Activated CD4-positive, alpha-beta memory T cell treated with anti-CD3 and anti-CD28 coated beads, Interleukin-2, amount 10 ng/mL, durations not matched to agents 7 days and 5 days (primary cell): ENCODE measurements at places on chromosomes 6 and 20.

DNA sequence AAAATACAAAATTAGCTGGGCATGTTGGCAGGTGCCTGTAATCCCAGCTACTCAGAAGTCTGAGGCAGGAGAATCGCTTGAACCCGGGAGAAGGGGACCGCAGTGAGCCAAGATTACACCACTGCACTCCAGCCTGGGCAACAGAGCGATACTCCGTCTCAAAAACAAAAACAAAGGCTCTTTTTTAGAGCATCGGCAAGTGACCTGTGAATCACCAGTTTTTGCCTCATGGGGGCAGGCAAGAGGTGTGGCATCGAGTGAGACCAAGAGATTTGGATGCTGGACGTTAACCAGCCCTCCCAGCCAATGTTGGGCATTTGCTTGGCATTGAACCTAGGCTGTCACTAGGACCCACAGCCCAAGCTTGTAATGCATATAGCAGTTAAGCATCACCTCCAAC is 14.6 kb upstream of the CDK5RAP1 start:
- H3K36me3 ChIP-seq, result no peaks in the 10 kb centered on the region
- H3K27ac ChIP-seq, result no peak overlapping the region
- no peak for DNase-seq
- H3K4me1 ChIP-seq, result no peaks in the 10 kb centered on the region
- H3K27me3 ChIP-seq, result no peaks in the 10 kb centered on the region

DNA sequence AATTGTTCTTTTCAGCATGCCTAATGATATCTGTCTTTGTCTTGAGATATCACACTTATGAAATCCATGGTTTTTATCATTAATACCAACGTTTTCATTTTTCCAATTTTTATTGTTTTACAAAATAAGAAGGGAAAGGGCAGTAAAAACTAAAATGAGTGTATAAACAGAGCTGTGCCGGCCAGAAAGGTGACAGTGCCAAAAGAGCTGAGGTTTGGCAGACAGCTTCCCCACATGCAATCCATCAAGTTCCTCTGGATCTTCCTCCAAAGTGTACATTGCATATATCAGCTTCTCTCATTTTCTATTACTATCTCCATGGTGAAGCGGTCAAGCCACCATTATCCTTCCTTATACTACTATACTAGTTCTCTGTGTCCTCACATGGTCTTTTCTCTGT is 10.1 kb upstream of the TMEM244 start:
- no peaks in the 10 kb centered on the region for H3K36me3 ChIP-seq
- DNase-seq, result no peak
- H3K4me1 ChIP-seq, result peaks cover 14% of the 10 kb centered on the region
- peaks cover 3% of the 10 kb centered on the region for H3K27me3 ChIP-seq
- no peak overlapping the region for H3K27ac ChIP-seq

GRCh38 chr20:58623579-58624473 is 27.3 kb upstream of the STX16 start:
- peaks cover 1% of the 10 kb centered on the region for H3K27me3 ChIP-seq
- no peak for DNase-seq
- H3K36me3 ChIP-seq, result no peaks in the 10 kb centered on the region

GRCh38 chr20:55667955-55668354 is 337.4 kb downstream of the CBLN4 start:
- DNase-seq, result no peak
- H3K4me3 ChIP-seq, result no peak overlapping the region
- H3K36me3 ChIP-seq, result no peaks in the 10 kb centered on the region
- H3K4me1 ChIP-seq, result no peaks in the 10 kb centered on the region

GRCh38 chr6:35052694-35053565 is 88.2 kb downstream of the TCP11 start:
- H3K27me3 ChIP-seq, result no peaks in the 10 kb centered on the region
- H3K4me3 ChIP-seq, result no peak overlapping the region
- DNase-seq, result no peak
- no peaks in the 10 kb centered on the region for H3K4me1 ChIP-seq
- H3K36me3 ChIP-seq, result no peaks in the 10 kb centered on the region
- H3K27ac ChIP-seq, result no peak overlapping the region

DNA sequence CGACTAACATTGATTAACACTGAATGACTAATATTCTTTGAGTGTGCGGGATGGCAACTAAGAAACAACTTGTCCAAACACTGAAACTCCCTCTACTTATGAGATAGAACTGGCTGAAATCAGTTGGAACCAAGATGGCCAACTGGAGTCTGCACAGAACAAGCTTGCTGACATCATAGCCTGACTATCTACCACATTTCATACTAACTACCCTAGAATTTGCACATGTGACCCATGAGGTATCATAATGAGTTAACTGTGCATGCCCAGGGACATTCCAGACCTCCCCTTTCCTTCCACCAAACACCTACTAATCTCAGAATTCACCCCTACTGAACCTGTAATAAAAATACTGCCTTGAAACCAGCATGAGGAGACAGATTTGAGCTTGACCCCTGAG is 43.2 kb downstream of the PHIP start:
- peaks cover 71% of the 10 kb centered on the region for H3K36me3 ChIP-seq
- peaks cover 25% of the 10 kb centered on the region for H3K4me1 ChIP-seq
- no peak for DNase-seq
- no peaks in the 10 kb centered on the region for H3K27me3 ChIP-seq

DNA sequence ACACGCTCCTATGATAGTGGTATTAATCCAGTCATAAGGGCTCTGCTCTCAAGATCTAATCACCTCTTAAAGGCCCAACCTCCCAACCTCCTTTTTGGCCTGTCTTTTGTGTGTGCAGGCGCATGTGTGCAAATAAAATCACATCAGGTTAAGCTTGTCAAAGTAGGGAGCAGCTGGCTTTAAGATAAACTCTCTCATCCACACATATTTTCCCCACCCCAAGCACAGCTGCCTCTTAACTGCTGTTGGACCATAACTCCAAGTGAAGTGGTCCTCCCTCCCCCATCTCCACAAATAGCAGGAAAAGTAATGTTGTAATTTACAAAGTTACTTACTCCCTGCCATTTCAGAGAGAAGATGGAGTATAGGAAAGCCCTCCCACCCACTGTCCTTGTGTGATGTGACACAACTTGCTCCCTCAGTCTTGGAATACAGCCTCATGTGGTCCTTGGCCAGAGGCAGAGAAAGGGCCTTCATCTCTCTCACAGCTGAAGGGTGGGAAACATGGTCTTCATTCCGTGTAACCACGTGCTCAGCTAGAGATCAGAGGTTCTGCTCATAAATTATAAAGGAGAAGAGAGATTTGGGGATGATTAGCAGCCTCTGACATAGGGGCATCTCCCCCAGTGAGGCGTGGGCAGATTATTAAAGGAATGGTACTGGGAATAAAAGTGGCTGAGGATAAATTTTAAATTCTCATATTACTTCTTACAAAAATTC is 74.8 kb upstream of the TPD52L1 start:
- no peak for DNase-seq
- no peaks in the 10 kb centered on the region for H3K36me3 ChIP-seq
- H3K27ac ChIP-seq, result no peak overlapping the region
- no peaks in the 10 kb centered on the region for H3K27me3 ChIP-seq
- H3K4me3 ChIP-seq, result no peak overlapping the region

GRCh38 chr20:39089029-39089428 is 126.9 kb downstream of the DHX35 start:
- H3K36me3 ChIP-seq, result no peaks in the 10 kb centered on the region
- no peaks in the 10 kb centered on the region for H3K4me1 ChIP-seq
- no peak overlapping the region for H3K4me3 ChIP-seq
- peaks cover 6% of the 10 kb centered on the region for H3K27me3 ChIP-seq

DNA sequence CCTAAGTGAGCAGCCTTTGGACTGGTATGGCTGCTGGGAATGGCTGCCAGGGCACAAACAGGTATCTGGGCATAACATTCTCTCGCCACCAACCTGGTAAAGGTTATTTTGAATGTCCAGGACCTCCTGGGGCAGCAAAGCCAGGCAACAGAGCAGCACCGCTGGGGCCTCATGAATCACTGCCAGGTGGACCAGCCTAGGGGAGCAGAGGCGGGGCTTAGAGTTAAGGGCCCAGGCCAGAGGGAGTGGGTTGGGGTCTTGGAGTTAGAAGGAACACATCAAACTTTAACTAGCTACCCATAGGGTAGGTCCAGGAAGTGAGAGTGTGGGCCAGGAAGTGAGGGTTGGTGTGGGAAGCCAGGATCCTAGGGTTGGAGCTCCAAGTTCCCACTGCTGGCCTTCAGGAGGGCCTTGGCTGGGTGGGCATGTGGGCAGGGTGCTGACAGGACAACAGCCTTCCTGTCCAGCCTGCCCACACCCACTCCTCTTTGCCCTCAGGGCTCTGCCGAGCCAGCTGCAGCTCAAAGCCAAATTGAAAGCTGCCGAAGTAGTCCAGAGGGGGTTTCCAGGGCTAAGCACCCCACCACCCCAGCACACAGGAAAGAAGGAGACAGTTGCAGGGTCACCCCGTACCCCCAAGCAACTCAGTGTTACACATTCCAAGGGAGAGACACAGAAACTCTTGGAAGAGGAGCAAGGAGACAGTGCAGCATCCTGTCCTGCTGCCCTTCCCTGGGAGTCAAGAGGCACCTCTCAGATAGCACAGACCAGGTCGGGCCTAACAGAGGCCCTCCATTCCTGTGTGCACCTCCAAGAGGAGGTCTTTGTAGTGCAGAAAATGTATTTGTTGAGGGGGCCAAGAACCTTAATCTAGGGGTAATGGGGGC is 2.6 kb downstream of the NFKBIE start:
- peaks cover 52% of the 10 kb centered on the region for H3K4me1 ChIP-seq
- DNase-seq, result no peak
- H3K4me3 ChIP-seq, result peak overlapping the region; percentile 97
- peak overlapping the region; percentile 94 for H3K27ac ChIP-seq

GRCh38 chr6:20014508-20014907 is 177.3 kb downstream of the ID4 start:
- H3K36me3 ChIP-seq, result no peaks in the 10 kb centered on the region
- no peak overlapping the region for H3K4me3 ChIP-seq
- peaks cover 15% of the 10 kb centered on the region for H3K27me3 ChIP-seq
- no peaks in the 10 kb centered on the region for H3K4me1 ChIP-seq
- no peak overlapping the region for H3K27ac ChIP-seq

GRCh38 chr6:123635144-123635543 is 1.6 kb downstream of the TRDN start:
- no peaks in the 10 kb centered on the region for H3K27me3 ChIP-seq
- no peaks in the 10 kb centered on the region for H3K36me3 ChIP-seq
- DNase-seq, result no peak
- no peak overlapping the region for H3K4me3 ChIP-seq
- H3K4me1 ChIP-seq, result no peaks in the 10 kb centered on the region

- peaks cover 48% of the 10 kb centered on the region for H3K4me1 ChIP-seq
- H3K4me3 ChIP-seq, result no peak overlapping the region
- no peak for DNase-seq
Observed at GRCh38 chr20:50536333-50536732, 26.1 kb downstream of the PTPN1 start.

DNA sequence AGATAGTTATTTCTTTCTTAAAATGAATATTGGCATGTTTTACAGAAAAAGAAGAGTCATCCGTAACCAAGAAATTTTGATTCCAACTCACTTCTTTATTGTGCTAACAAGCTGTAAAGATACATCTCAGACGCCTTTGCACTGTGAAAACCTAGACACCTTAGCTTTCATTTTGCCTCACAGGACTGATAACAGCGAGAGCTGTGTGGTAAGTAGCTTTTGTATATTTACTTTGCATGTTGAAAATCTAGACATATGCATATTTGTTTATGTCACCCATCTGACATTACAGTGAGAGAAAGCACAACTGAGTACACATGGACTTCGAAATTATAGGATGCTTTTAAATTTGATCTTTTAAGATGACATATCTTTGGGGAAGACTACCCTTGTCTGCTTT is 64.7 kb downstream of the CCN2 start:
- H3K4me1 ChIP-seq, result no peaks in the 10 kb centered on the region
- H3K36me3 ChIP-seq, result no peaks in the 10 kb centered on the region
- no peak for DNase-seq
- H3K27ac ChIP-seq, result no peak overlapping the region
- H3K27me3 ChIP-seq, result peaks cover 2% of the 10 kb centered on the region

GRCh38 chr20:41352106-41352505 is 11.5 kb downstream of the LPIN3 start:
- H3K27me3 ChIP-seq, result no peaks in the 10 kb centered on the region
- no peak overlapping the region for H3K4me3 ChIP-seq
- no peak for DNase-seq
- no peaks in the 10 kb centered on the region for H3K36me3 ChIP-seq

DNA sequence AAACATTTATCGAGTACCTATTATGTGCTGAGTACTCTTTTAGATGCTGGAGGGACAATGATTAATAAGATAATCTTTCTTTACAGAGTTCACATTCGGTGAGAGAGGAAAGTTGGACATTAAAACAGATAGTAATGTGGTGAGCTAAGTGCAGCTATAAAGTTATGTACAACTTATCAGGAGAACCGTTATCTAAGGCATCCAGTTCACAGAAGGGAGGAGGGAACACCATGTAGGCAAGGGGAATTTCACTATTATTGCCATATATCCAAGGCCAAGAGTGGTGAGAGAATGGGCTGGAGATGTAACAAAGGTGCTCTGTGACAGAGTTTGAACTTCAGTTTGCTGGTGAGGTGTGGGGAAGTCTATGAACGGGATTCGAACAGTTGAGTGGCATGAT is 105.8 kb downstream of the CARMIL1 start:
- DNase-seq, result no peak
- H3K4me3 ChIP-seq, result no peak overlapping the region
- no peaks in the 10 kb centered on the region for H3K36me3 ChIP-seq
- no peak overlapping the region for H3K27ac ChIP-seq
- no peaks in the 10 kb centered on the region for H3K27me3 ChIP-seq

- no peak overlapping the region for H3K4me3 ChIP-seq
- no peaks in the 10 kb centered on the region for H3K27me3 ChIP-seq
- H3K27ac ChIP-seq, result no peak overlapping the region
- H3K36me3 ChIP-seq, result no peaks in the 10 kb centered on the region
Observed at GRCh38 chr6:39206250-39206721, 23.0 kb downstream of the KCNK5 start.

DNA sequence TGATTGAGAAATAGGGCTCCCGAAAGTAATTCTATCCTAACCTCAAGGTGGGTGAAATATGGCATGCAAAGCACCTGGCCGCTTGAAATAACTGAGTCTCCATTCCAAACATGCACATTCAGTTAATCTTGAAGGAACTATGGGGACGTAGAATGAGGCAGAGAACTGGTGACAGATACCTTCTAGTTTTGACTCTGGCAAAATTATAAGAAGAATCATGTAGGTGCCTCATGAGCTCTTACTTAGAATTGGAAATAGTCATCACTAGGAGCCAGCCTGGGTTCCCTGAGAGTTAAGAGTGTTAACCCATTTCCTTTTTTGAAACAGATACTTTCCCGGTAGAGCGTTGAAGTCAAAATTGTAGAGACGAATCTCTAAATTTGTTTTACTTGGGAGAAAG is 49.3 kb downstream of the RPF2 start:
- H3K27me3 ChIP-seq, result no peaks in the 10 kb centered on the region
- DNase-seq, result no peak
- peaks cover 4% of the 10 kb centered on the region for H3K4me1 ChIP-seq
- no peak overlapping the region for H3K27ac ChIP-seq
- H3K4me3 ChIP-seq, result no peak overlapping the region
